Urinary bladder (tissue), 4 donors: ENCODE measurements at places on chromosomes 1 and 21. TPM values are rescaled to one million over a fixed set of nuclear protein-coding genes. Genes with fewer than 3 reads are reported as not detected.

The PDC gene
- total RNA-seq = not detected

- no peak for DNase-seq
Measured at GRCh38 chr1:110554871-110555801, 36.2 kb upstream of the KCNA10 start.

DNA sequence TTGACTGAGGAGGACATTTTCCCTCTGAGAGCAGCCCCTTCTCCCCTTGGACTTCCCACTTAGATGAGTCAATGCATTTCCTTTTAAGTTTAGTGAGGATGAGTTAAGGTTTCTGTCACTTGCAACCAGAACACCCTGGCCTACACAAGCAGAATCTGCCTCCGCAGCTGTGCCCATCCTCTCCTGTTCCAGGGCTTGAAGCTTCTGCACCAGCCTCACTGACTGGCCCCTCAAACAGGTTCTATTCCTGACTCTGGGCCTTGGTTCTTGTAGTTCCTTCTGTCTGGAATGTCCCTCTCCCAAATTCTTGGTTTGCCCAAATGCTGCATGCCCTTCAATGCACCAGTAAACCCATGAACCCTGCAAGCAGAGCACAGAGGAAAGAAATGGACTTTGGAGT lies 394.4 kb downstream of the PTPRU start:
- no peak for DNase-seq

- DNase-seq = no peak
Measured at GRCh38 chr1:241356187-241356518, 852 bp downstream of the RGS7 start.

- DNase-seq = no peak
Measured at GRCh38 chr1:244653439-244654107, 647 bp downstream of the DESI2 start.

DNA sequence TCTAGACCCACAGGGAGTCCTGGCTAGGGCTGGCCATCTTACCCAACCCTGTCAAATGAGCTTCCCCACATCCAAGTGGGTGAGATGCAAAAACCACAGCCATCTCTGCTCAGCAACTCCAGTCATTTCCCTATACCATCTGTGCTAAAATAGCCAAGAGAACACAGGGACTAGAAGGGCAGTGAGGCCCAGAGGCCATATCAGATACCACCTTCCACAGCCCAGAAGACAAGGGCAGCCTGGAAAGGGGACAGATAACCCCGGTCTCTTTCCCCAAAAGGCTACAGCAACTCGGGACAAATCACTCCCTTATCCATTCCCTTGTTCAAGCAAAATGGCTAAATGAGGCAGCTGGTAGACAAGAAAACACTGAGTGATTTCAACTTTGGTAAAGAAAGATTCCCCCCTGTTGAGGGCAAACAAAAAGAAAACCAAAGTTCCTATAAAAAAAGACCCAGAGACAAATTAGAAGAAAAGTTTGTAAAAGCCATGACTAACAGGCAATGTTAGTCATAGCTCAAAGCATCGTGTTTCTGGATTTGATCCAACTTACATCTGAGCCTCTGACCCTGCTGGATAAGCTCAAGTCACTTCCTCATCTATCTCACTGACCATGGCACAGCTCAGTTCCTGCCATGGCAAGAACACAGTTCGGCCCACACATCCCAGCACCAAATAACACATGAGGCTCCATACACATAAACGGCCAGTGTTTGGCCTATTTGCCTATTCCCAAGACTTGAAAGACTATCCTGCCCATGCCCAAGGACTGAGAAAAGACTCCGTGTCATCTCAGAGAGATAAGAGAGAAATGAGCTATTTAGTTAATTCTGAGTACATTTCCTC lies 3.1 kb downstream of the LAMB3 start:
- DNase-seq = no peak

DNA sequence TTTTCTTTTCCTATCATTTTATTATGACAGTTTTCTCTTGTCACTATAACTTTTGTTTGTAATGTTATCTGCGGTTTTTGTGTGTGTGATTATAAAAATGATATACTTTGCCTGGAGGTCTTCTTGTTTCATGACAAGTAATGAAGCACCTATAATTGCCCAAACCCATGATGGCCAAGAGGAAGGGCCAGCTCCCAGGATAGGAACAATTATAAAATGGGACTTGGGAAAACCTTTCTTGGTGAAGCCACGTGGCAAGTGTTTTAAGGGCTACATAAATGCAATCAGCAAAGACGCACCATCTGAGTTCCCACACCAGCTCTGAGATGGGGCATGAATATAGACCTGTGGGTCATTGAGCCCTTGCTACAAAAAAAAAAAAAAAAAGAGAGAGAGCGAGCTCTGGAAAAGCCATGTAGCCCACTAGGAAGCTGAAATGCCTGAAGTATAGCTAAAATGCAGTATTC lies 462.6 kb upstream of the RUNX1 start:
- DNase-seq = no peak

DNA sequence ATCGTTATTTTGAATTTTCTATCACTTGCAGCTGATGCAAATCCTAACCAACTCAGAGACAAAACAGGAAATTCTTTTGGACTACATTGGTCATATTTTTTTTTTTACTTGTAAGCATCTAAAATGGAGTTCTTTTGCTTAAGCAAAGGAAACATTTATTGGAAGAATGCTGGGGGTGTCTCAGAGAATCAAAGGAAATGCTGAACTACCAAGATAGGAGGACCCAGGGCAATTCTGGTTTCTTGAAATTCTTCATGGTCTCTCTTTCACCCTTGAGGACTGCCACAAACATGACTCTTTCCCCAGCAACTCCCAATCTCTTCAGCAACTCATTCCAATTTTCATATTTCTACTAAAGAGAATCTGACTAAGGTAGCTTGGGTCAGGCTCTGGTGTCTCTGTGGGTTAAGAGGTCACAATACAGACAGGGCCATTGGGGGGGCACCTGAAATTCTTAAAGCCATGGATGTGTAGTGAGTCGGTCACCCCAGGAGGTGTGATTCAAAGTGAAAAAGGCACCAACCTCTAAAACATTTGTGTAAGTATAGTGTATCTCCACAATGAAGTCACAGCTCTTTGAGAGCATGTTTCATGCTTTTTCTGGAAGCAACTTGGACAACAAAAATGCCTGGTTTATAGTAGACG lies 171.1 kb upstream of the FGGY start:
- no peak for DNase-seq

- DNase-seq = peak; percentile 59
Measured at GRCh38 chr1:168320800-168321450, 40.2 kb downstream of the TBX19 start.

DNA sequence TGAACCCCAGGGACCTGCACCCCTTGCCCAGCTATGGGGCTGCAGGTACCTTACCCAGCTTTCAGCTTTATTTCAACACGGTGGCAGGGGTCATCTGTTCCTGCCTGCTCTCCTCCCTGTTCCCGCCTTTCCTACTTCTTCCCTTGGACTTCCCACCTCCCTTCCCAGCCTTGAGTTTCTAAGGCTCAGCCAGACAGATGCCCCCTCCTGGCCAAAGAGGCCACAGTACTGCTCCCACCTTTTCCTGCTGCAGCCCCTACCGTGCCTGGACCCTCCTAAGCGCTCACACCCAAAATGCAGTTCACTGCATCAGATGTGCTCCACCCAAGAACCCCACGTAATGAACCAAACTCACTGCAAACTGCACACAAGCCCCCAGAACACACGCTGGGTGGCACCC lies 7.7 kb downstream of the NOC2L start:
- no peak for DNase-seq

DNA sequence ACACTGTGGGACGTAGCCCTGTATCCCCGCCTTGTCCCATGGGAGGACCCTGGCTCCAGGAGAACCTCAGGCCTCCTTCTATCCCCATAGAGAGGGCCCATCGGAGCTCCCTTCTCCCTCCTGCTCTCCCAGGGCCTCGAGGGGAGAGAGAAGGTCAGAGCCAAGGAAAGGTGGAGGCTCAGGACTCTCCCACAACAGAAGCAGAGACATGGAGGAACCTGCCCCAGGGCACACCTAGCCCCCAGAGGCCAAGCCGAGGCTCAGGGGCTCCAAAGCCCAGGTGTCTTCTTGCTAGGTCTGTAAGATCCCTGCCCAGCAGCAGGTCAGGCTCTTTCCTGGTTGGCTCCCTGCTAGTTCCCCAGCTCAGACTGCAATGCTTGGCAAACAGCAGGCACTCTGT lies 34.4 kb upstream of the ARF1 start:
- no peak for DNase-seq

GRCh38 chr1:61053226-61053711 lies 29.1 kb upstream of the NFIA start:
- no peak for DNase-seq

GRCh38 chr1:220182656-220183055 lies 88.7 kb downstream of the IARS2 start:
- no peak for DNase-seq

DNA sequence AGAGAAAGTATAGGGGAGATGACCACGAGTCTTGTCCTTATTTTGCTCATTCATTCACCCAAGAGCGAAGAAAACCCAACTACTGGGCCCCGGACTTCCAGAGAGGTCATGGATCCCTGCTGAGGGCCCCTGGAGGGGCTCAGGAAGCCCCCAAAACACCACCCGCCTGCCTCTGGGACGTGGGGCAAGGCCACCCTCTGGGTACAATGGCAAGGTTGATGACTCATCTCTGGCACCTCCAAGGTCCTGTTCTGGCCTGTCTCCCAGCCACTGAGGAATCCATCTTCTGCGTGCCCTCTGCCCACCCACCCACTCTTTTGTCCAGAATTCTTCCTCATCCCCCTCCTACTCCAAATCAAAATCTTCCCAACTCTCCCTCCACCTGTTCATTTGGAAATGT lies 21.3 kb upstream of the PRDM15 start:
- DNase-seq = no peak
